Stimulated activated CD8-positive, alpha-beta memory T cell treated with anti-CD3 and anti-CD28 coated beads, Interleukin-15, amount 100 ng/mL, for 4 hours (primary cell): ENCODE measurements at places on chromosomes 2 and 18.

DNA sequence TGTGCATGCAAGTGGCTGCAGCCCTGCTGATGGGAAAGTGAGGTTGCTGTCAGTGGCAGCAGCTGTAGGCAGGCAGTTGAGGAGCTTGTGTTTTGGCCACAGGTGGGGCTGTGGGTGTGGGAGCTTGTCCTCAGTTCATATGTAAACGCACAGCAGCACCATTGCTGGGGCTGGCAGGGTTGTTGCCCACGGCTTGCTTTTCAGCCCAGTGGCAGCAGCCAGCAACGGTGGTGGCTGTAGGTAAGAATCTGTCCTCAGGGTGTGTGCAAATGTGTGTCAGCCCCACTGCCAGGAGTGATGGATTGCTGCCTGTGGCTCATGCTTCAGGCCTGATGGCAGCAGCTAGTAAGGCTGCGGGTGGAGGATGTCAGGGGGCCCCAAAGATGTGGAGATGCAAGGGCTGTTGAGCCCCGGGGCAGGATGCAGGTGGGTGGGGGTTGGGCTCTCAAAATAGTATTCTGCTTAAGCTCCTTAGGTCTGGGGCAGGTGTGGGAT is 141.3 kb upstream of the THUMPD2 start:
- DNase-seq: no peak

- DNase-seq: no peak
Measured at GRCh38 chr2:126966601-126967000, 67.9 kb downstream of the TEX51 start.

GRCh38 chr18:55088000-55088401 is 128.7 kb upstream of the CCDC68 start:
- DNase-seq: no peak

- DNase-seq: no peak
Measured at GRCh38 chr18:79257480-79257879, 138.2 kb upstream of the NFATC1 start.

- DNase-seq: no peak
Measured at GRCh38 chr18:67608615-67609273, 92.2 kb upstream of the DSEL start.

DNA sequence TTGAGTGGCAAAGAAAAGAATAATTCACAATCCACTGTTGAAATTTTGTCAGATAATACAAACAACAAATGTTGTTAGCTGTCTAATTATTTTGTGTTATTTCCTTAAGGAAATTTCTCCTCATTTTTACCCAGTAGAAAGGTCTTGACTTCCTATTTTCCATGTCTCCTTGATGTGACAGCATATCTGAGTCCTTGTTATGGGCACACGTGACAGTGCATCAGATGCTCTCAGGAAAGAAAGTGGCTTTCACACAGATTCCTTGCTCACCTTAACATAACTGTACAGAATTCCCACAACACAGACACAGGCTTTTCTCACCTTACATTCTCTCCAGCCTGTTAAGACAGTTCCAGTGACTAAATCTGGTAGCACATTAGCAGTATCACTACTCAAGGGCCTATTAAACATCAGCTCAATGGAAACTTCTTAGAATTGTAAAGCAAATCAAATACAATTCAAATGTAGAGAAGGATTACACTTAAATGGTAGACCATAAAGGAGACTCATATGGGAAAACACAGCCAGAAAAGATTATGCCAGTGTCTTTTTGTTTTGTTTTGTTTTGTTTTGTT is 30.2 kb upstream of the GPR55 start:
- DNase-seq: no peak
